ENCODE measurements at places on chromosomes 3 and 15.
A peak's percentile ranks its signal among the peaks of the same experiment; 100 is the strongest.

DNA sequence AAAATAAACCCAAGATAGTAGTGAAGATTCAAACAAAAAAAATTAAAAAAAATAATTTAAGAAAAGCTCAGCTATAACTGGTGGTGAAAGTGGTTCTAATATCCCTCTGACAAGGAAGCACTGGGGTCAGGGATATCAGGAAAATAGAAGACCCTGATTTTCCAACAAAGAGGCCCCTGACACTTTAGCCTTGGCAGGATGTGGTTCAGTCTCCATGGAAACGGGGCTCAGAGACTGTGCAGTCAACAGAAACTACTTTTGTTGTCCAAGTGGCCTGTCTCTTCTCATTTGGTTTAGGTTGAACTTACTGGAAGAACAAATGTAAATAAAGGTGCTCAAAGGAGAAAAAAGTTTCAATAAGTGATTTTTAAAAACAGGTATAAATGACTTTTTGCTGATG is 27.2 kb downstream of the INTS14 start:
- DNase-seq = peak; percentile 13

GRCh38 chr3:71511037-71511436 is 72.5 kb downstream of the FOXP1 start:
- no peak for DNase-seq

- DNase-seq = no peak
These were observed 134.3 kb downstream of the TLE3 start for GRCh38 chr15:69963385-69963784.

- peak; percentile 32 for DNase-seq
These were observed 692 bp downstream of the STT3B start for GRCh38 chr3:31533169-31534064.

GRCh38 chr15:22786868-22787698 is 639 bp downstream of the NIPA1 start:
- no peak for DNase-seq
